ENCODE measurements at places on chromosomes 5 and 9.

GRCh38 chr5:177133853-177134696 lies 502 bp downstream of the NSD1 start:
- peak; percentile 52 for DNase-seq

- no peak for DNase-seq
These were observed 103.5 kb downstream of the MAPKAP1 start for GRCh38 chr9:125603478-125604021.

- no peak for DNase-seq
These were observed 155.5 kb upstream of the GRIN3A start for GRCh38 chr9:101893661-101894646.

DNA sequence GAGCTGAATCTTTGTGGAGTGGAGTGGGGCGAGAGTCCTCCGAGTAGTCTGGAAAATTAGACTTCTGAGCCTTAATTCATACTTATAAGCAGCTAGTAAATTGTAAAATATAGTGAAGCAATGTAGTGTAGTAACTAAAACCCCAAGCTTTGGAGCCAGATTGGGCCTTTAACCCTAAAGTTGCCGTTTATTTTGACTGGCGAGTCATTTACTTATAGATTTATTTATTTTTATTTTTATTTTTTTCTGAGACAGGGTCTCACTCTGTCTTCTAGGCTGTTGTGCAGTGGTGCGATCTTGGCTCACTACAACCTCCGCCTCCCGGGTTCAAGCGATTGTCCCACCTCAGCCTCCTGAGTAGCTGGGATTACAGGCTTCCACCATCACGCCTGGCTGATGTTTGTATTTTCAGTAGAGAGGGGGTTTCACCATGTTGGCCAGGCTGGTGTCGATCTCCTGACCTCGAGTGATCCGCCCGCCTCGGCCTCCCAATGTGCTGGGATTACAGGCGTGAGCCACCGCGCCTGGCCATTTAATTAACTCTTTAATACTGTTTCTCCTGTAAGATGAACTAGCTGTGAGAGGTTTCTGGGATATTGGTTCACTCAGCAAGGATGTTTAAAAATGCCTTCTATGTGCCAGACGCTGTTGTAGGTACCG lies 687 bp upstream of the RPS23 start:
- DNase-seq, result no peak

GRCh38 chr5:126219616-126220015 lies 203.6 kb upstream of the GRAMD2B start:
- DNase-seq, result no peak

- DNase-seq, result no peak
These were observed 619.7 kb upstream of the ARRDC3 start for GRCh38 chr5:92002721-92003274.

GRCh38 chr9:7119612-7120011 lies 361.8 kb downstream of the KDM4C start:
- no peak for DNase-seq

DNA sequence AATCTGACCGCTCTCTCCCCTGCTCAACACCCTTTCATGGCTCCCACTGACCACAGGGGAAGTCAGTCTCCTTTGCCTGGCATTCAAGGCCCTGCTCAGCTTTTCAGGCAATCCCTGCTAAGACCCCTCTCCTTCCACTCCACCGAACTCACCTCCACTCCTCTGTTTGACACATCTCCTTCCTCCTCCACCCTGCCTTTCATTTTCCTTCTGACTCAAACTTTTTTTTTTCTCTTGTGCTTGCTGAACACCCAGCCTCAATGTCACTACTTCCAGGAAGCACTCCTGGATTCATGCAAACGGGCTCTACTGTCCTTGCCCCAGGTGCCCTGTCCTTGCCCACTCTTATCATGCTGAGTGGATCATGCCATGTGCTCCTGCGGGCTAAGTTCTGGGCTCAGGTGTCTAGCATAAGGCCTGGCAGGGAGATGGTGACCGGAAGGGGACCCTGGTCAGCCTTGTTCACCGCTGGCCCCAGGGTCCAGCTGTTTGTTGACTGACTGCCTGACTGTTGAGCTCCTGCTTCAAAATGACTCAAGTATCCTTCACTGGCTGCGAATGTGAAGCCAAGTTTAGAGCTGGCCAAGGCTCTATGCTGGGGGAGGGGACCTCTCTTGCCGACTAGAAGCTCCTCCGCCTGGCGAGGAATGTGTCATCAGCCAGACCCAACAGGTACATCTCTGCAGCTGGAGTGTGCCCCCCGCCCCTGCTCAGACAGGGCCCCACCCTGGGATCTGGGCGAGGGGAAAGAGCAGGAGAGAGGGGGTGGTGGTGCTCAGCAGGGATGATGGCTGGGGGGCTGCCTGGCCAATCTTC lies 6.2 kb downstream of the NR5A1 start:
- DNase-seq, result peak; percentile 5

GRCh38 chr5:76838481-76839261 lies 11.1 kb upstream of the S100Z start:
- DNase-seq, result no peak
